Tongue (tissue), 3 donors: ENCODE measurements at places on chromosomes 1 and 21.

GRCh38 chr1:145729196-145729595, 9.9 kb downstream of the CD160 start:
- DNase-seq: no peak

DNA sequence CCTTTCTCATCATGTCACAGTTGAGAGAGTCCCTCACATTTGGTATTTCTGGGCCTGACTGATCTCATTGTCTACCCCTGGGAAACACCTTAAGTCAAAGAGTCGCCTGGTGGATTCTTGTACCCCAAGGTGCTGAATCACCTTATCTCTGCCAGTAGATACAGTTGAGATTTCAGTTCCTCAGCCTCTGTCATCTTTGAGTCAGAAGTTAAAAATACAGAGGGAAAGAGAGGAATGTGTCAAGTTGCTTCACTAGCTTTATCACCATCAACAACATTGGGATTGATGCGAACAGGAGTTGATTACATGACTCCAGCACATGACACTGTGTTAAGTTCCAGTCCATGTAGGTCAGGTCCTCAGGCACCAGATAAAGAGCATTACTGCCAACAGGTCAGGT, 513.0 kb downstream of the NUF2 start:
- DNase-seq: no peak

DNA sequence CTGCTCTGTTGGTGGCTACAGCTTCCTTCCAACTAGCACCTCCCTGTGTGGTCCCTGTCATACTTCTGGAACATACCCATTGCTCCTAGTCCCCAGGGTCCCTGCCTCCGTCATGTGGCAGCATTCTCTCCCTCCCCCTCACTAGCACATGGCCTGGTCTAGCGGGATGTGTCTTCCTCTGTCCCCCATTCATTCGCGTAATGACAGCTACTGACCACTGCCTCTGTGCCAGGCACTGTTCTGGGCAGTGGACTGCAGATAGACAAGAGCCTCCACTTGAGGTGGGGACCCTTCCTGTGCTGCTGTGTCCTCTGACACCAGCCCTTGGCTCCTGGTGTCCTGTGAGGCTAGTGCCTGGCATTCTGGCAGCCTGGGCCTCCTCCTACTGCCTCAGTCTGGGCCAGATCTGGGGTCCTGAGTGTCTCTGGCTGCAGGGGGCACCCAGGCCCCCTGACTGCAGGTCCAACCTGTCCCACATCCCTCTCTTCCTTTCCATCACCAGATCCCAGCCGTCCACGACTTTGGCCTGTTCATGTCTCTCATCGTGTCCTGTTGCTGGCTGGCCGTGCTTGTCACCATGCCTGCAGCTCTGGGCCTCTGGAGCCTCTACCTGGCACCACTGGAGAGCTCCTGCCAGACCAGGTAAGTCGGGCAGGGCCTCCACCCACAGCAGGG, 38.1 kb downstream of the DISP3 start:
- DNase-seq: no peak

GRCh38 chr1:224380003-224380402, 23.3 kb downstream of the CNIH4 start:
- DNase-seq: no peak

- peak; percentile 60 for DNase-seq
These were observed 24.7 kb downstream of the CLIC4 start for GRCh38 chr1:24769656-24770651.

GRCh38 chr1:31203215-31203614, 36.5 kb downstream of the NKAIN1 start:
- DNase-seq: no peak

- no peak for DNase-seq
These were observed 170.9 kb downstream of the ZBTB18 start for GRCh38 chr1:244221991-244222390.

DNA sequence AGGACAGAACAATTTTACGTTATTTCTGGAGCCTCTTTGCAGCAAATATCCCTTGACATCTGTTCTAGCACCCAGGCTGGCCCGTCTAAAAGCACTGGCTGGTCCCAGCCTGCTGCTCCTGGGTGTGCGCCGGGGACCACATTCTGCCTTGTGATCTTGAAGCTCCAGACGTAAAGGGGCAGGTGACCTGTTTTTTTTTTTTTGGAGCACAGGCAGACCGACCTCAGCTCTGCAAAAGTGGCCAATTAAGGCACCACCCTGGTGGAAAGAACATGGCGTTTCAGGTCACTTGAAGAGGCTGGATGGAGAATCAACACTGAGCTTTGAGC, 13.8 kb upstream of the CAMTA1 start:
- no peak for DNase-seq

GRCh38 chr1:51736702-51737101, 119.8 kb downstream of the OSBPL9 start:
- DNase-seq: peak; percentile 20

GRCh38 chr1:183218027-183218618, 32.1 kb downstream of the LAMC2 start:
- DNase-seq: peak; percentile 95

DNA sequence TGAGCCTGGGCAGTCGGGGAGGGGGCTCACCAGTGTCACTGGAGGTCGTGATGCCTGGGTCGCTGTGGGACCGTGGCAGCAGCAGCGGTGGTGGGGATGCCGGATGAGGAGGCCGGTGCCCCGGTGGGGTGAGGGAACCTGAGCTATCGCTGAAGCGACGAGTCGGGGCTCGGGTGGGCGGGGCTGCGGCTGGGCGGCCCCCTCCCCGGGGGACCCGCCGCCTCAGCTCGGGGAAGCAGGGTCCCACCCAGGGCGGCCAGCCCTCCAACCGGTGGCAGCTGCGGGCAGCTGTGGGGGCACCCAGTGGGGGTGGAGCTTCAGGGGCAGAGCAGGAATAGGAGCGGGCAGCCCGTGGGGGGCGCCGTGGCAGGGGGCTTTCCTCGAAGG, 5.0 kb downstream of the ENTREP3 start:
- no peak for DNase-seq

- DNase-seq: no peak
These were observed 8.0 kb downstream of the RGS4 start for GRCh38 chr1:163076981-163077761.

DNA sequence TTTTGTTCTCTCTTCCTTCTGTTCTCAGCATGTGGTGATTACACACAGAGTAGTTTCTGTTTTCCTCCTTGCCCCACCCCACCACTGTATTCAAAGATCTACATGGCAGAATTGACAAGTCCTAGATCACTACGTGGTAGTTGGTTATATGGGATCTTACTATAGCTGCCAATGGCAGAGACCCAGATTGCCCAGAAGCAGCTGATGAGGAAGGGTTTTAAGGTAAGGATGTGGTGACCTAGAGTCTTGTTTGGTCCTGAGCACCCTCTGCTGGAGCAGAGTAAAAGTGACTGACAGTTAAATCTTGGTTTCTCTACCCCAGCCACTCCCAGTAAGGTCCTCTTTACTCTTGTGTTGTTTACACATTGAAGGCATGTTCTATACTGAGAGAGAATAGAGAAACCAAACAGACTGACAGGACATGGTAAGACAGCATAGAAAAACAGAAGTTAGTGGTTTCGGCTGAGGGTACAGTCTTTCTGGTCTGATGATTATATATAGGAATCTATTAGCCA, 22.8 kb upstream of the STRIP1 start:
- peak; percentile 42 for DNase-seq

DNA sequence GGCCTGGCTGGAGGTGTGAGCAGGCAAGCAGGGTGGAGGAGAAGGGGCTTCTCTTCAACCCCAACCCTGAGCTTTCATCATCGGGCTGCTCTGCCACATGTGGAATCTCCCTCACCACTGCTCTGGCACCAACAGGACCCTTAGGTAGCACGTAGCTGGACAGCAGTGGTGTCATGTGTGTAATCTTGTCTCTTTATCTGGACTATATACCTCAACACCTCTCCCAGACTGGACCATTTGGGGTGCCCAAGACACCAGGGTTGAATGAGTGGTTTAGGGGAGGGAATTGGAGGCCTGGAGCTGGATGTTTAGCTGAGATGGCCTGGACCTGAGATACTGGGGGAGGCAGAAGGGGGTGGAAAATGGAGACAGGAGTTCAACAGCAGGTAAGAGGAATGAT, 63.0 kb downstream of the UBE2T start:
- no peak for DNase-seq

GRCh38 chr1:40958210-40958609, 21.3 kb upstream of the CTPS1 start:
- DNase-seq: no peak

DNA sequence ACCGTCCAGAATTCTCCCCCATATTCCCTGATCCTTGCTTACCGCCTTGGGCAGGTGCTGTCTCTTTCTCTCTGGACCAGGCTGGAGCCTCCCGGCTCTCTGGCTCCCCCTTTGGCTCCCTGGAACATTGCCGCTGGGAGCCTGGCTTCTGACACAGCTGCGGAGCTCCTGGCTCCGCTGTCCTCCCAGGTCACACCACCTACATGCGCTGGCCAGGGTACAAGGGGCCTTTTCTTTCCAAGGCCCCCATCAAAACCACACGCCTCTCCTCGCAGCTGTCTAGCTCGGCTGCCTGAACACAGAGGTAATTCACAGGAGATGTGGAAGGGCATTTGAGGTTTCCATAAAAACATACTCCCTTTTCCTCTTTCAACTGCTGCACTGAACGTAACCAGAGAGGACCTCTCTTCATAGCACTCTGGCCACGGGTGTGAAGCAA, 7.5 kb upstream of the ZNF648 start:
- DNase-seq: peak; percentile 67

- no peak for DNase-seq
These were observed 4.0 kb downstream of the TFF3 start for GRCh38 chr21:42311160-42311559.

GRCh38 chr1:31214316-31215064, 25.2 kb downstream of the NKAIN1 start:
- DNase-seq: no peak

- peak; percentile 15 for DNase-seq
These were observed 405.7 kb upstream of the POU3F1 start for GRCh38 chr1:38452246-38452645.

DNA sequence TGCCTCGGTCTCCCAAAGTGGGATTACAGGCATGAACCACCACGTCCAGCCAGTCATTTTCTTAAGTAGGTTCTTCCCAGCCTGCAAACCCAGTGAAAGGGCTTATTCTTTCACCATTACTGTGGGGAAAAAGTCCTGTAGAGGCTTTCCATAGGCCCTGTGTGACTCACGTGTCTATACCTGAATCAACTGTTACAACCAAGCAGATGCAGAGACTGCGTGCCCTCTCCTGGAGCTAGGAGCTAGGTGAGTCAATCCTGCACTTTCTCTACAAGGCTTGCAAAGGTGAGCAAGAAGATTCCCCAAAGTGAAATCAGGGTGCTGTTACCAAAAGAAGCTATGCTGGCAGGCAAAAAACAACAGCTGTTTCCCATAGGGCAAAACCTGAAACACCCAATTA, 13.8 kb upstream of the MPZL1 start:
- no peak for DNase-seq

DNA sequence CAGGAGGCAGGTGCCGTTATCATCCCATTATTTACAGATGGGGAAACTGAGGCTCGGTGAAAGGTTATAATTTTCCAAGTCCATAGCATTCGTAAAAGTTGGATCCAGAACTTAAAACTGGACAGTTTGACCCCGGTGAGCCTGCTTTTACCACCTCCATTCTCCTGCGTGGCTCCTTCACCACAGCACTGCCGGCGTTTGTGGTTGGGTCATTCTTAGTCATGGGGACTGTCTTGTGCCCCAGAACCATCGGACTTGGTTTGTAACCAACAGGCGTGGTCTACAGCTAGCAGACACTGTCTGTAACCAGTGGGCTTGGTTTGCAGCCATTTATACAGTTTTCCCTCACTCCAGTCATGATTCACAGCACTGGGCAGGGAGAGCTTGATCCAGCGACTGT, 511.3 kb downstream of the NPHP4 start:
- DNase-seq: no peak

GRCh38 chr1:178262120-178262500, 168.2 kb downstream of the RASAL2 start:
- peak; percentile 79 for DNase-seq

GRCh38 chr1:182428043-182428442, 21.9 kb upstream of the RGSL1 start:
- no peak for DNase-seq
